ENCODE measurements at places on chromosomes 12 and 14. TPM values are rescaled to one million over a fixed set of nuclear protein-coding genes. Genes with fewer than 3 reads are reported as not detected.

P2RX2 gene
- not detected for total RNA-seq

RNASE12 gene
- total RNA-seq = not detected

CATSPERB gene
- not detected for total RNA-seq

ZFHX2 gene
- total RNA-seq = 0.41 TPM

ZDHHC22 gene
- not detected for total RNA-seq

HOXC9 gene
- 0.65 TPM for total RNA-seq

CLEC4E gene
- total RNA-seq = not detected

CCER1 gene
- not detected for total RNA-seq

CLEC4D gene
- not detected for total RNA-seq
